WERI-Rb-1 (cell line): ENCODE measurements at places on chromosomes 7 and 10.

DNA sequence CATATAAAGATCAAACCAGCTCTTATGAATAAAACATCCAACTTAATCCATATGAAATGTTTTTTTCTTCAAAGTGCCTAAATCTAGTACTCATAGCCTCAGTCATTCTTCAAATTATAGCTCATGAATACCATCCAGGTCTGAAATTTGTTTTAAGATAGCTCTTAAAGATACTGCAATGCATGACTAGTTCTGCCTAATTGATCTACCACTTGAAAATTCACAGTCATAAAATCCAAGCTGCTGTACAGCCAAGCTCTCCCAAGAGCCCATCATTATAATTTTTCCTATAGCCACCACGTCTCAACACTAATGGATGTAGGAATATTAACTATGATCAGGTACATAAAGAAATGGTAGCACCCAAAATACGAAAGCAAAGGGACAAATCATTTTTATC, 87.9 kb upstream of the RNF148 start:
- DNase-seq: no peak

GRCh38 chr10:34773636-34774630, 41.2 kb downstream of the PARD3 start:
- DNase-seq: no peak

DNA sequence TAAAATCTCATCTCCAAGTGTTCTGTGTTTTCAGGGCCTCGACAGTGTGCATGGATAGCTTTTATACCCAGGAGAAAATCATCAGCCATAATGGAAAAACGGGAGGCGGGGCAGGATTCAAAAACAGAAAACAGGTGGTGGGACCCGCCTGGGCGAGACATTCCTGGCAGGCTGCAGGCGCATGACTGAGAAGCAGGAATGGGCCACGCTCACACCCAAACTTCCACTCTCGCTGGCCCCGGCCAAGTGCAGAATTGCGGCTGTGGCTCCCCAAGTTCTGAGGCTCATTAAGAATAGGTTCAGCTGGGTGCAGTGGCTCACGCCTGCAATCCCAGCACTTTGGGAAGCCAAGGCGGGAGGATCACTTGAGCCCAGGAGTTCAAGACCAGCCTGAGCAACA, 60.6 kb downstream of the C10orf143 start:
- no peak for DNase-seq

DNA sequence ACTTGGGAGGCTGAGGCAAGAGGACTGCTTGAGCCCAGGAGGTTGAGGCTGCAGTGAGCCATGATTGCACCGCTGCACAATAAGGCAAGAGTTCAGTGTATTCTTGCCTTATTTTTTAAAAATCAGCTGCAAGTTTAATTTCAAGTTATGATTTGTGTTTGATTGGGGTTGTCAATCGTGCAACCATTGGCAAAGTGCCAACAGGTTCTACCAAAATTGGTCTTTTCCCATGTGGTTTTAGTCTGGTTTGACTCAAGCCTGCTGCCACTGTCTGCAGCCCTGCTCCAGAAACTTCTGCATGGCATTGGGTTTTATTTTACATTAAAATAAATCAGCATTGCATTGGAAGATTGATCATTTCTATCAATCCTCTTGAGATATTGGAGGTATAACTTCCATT, 72.7 kb downstream of the PTPRE start:
- DNase-seq: no peak

DNA sequence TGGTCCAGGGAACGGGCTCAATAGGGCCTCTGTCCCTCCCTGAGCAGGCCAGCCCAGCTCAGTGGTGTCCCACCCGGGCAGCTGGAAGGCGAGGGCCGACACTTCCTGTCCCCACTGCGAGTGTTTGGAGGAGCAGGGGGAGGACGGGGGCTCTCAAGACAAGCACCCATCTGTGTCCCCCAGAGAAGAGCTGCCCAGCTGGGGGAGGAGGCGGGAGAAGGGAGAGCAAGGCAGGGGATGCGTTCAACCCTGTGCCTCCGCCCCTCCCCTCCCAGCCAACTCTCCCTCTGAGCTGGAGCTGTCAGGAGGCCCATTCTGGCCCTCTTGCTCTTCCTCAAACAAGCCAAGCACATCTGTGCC, 35.7 kb downstream of the ZCCHC24 start:
- DNase-seq: no peak

DNA sequence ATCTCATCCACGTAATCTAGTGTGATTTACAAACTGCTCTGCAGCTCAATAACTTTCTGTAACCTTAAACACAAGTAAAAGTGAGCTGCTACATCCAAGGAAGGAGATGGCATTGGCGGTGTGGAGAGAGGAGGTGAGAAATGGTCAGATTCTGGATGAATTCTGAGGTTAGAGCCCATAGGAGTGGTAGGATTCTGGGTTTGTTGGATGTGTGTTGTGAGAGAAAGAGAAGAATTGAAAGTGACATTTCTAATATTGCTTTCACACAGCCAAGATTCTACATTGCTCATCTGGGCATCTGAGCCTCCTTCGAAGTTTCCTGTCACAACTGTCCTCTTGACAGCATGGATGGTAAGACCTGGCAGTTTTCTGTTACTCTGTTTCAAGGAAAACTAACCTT, 2.5 kb downstream of the MCM10 start:
- DNase-seq: no peak

DNA sequence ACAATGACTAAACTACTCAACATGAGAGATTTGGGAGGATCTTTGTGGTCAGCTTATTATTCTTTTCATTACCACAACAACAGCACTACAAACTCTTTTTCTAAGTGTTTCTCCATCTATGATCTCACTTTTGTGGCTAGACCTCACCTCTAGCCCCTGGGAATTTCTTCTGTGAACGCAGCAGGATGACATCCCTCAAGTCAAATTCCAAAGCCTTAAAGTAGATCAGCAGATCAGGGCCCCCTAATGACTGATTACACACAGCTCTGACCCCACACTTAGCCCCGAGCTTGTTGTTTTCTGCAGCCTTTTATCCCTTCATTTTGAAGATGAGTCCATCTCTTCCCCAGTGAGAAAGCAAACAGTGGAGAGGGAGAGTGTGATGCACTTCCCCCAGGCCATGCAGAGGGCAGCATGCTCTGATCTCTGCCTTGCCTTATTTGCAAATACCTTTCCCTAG, 27.3 kb downstream of the TFAM start:
- peak; percentile 10 for DNase-seq

GRCh38 chr10:11303361-11304170, 285.9 kb downstream of the CELF2 start:
- no peak for DNase-seq

DNA sequence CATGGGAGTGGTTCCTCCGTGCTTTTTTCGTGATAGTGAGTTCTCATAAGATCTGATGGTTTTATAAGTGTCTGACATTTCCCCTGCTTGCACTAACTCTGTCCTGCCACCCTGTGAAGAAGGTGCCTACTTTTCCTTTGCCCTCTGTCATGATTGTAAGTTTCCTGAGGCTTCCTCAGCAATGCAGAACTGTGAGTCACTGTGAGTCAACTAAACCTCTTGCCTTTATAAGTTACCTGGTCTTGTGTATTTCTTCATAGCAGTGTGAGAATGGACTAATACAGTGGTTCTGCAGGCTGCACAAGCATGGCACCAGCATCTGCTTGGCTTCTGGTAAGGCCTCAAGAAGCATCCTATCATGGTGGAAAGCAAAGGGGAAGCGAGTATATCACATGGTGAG, 1144.6 kb downstream of the SORCS3 start:
- no peak for DNase-seq

GRCh38 chr10:117601716-117602115, 59.2 kb downstream of the EMX2 start:
- no peak for DNase-seq

GRCh38 chr7:73342645-73343044, 14.7 kb downstream of the FKBP6 start:
- no peak for DNase-seq

DNA sequence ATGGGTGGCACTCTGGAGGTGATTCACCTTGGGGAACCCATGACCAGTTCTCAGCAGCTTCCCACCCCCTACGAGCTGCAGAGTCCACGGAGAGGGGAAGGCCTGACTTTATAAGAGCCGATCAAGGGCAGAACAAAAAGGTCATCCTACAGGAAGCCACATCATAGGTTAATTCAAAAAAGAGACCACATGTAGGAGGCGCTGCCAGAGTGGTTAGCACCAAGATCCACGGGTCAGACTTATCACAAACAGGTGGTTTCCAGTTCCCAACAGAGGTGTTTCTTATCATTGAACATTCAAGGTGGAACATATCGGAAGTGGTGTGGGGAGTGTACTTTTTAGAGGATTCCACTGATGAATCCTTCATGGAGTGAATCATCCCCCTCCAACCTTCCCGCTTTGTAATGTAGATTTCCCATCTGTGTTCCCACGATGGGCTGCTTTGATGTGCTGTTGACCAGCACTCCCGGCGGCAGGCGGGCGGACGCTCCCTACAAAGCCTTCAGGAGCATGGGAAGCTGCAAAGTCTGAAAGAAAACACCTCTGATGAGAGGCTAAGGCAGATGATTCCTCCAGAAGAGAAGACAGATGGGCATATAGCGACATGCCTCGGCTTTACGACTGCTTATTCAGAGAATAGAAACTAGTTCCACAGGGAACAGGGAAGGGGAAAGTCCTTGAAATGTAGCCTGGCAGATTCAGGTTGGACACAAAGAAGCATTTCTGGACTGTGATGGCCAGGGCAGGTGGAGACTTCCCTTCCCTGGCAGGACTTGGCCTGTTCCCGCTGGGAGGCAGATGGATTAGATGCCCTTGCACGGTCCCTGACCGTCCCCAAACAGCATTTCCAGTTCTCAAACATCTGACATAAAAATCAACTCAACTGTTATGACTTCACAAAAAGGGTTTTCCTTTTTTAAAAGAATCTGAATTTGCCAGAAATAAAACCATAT, 66.5 kb downstream of the AFAP1L2 start:
- DNase-seq: no peak

DNA sequence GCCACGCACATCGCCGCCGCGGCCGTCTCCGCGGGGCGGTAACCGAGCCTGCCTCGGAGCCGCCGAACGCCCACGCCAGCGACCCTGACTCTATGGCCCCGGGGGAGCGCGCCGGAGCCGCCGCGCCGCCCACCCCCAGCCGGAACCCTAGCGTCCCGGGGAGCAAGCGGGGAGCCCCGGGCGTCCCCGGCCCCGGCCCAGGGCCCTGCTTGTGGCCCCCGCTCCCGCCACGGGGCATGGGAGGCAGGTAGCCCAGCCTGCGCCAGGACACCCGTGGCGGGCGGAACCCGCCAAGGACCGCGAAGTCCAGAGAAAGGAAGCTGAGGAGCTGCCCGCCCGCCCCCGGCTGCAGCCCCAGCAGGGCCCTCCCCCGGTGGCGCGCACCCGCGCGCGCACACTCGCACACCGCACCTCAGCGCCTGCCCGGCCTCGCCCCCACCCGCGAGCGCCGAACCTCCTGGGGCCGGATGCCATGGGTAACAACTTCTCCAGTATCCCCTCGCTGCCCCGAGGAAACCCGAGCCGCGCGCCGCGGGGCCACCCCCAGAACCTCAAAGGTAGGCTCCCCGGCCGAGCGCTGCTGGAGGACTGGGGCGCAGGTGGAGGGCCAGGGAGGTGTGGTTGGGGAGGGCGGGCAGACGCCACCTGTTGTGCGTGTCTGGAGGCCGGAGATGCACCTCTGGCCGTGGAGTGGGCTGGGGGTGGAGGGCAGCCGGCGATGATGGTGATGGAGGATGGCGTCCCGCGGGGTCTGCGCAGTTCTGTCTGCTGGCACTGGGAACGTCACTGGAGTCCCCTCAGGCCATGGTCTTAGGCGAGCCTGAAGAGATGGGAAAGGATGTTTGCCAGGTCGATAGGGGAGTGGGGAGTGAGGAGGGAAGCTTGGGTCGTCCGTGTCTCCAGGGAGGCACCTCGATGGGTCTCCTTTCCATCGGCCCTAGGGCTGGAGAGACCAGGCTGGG, 692 bp downstream of the NEURL1 start:
- peak; percentile 29 for DNase-seq

GRCh38 chr7:132061937-132062336, 505.5 kb upstream of the PODXL start:
- no peak for DNase-seq

- DNase-seq: no peak
Measured at GRCh38 chr10:43749940-43750552, 101.4 kb upstream of the ZNF32 start.

DNA sequence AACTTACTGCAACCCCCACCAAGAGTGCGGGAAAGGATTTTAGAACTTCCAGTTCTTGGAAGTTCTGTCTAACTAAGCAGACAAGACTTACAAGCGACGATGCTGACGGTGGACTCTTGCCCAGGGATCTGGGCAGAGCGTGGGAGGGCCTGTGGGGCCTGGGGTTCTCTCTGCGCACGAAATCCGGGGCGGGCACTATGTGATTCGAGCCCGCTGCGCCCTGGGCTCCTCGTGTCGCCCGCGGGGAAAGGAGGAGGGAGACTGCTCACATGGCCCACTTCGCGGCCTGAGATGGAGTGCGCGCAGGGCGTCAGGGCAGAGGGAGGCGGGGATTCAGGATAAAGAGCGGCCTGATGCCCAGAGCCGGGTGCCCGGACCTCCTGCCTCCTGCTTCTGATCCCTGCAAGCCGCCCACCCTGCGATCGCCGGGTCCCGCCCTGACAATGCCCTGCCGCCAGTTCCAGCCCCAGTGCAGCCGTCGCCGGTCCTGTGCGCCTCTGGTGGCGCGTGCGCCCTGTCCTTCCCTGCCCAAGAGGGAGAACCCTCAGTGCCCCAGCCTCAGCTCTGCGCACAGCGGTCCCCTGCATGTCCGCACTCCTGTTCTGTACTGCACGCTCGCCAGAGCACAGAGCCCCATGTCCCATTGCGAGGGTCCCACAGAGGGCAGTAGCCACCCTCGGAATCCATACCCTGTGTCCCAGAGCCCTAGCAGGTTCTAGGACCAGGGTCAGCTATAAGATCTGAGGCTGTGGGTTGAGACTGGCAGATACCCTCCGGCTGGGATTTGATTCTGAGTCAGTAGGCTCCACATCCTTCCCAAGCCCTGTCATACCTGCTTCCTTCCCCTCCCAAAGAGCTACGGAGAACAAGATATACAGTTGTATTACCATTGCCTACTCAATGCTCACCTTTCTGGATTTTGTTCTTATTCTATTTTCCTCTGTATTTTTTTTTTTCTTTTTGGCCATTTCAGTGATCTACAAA, 99.4 kb upstream of the TMEM106B start:
- peak; percentile 45 for DNase-seq

GRCh38 chr10:1148855-1149605, 92.8 kb downstream of the WDR37 start:
- DNase-seq: no peak

DNA sequence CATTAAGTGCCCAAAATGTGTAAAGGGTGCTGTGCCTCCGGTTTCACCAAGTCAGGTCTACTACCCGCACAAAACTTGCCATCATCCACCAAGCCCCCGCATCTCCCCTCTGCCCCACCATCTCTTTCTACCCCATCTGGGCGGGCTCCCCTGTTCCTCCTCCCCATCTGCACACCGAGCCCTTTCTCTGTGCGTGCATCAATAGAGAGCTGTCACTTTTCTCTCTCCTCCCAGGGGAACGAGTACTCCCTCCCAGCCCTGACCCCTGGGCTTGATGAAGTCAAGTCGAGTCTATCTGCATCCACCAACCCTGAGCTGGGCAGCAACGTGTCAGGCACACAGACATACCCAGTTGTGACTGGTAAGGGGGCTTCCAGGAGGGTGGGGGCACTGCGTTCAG, 63.5 kb downstream of the PAX2 start:
- no peak for DNase-seq
